ENCODE measurements at places on chromosomes 7 and 10. TPM values are rescaled to one million over a fixed set of nuclear protein-coding genes. Genes with fewer than 3 reads are reported as not detected.
A peak's percentile ranks its signal among the peaks of the same experiment; 100 is the strongest.

- H3K27me3 ChIP-seq = no peaks in the 10 kb centered on the region
- no peak overlapping the region for H3K4me3 ChIP-seq
- no peak overlapping the region for H3K27ac ChIP-seq
- peaks cover 6% of the 10 kb centered on the region for H3K4me1 ChIP-seq
- H3K36me3 ChIP-seq = no peaks in the 10 kb centered on the region
- no peak for DNase-seq
Observed at GRCh38 chr7:121180436-121181063, 148.2 kb upstream of the WNT16 start.

GRCh38 chr10:78049851-78050250 lies 16.2 kb downstream of the RPS24 start:
- no peaks in the 10 kb centered on the region for H3K27me3 ChIP-seq
- no peak overlapping the region for H3K27ac ChIP-seq
- H3K4me1 ChIP-seq = peaks cover 14% of the 10 kb centered on the region
- DNase-seq = no peak

GRCh38 chr10:31319602-31320549 lies 860 bp downstream of the ZEB1 start:
- peak overlapping the region; percentile 96 for H3K27ac ChIP-seq
- H3K27me3 ChIP-seq = no peaks in the 10 kb centered on the region
- peak; percentile 53 for DNase-seq
- H3K36me3 ChIP-seq = peaks cover 20% of the 10 kb centered on the region
- H3K4me3 ChIP-seq = peak overlapping the region; percentile 95

DNA sequence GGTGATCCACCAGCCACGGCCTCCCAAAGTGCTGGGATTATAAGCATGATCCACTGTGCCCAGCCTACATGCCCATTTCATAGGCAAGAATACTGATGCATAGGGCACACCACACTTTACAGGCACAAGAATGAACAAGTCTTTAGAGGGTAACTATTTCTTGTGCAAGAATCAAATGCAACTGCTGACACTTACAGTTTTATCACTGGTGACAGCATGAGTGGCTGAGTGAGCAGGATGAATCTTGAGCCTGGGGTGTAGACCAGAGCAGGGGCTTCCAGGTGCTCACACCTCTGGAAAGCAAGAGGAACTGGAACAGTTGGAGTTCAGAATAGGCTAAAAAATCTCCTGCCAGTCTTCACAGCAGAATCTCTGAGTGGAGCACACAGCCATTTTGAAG lies 287.5 kb downstream of the KCNMA1 start:
- H3K4me3 ChIP-seq = no peak overlapping the region
- peak; percentile 19 for DNase-seq
- H3K4me1 ChIP-seq = peaks cover 57% of the 10 kb centered on the region
- H3K27me3 ChIP-seq = no peaks in the 10 kb centered on the region
- H3K36me3 ChIP-seq = no peaks in the 10 kb centered on the region
- H3K27ac ChIP-seq = peak overlapping the region; percentile 76

DNA sequence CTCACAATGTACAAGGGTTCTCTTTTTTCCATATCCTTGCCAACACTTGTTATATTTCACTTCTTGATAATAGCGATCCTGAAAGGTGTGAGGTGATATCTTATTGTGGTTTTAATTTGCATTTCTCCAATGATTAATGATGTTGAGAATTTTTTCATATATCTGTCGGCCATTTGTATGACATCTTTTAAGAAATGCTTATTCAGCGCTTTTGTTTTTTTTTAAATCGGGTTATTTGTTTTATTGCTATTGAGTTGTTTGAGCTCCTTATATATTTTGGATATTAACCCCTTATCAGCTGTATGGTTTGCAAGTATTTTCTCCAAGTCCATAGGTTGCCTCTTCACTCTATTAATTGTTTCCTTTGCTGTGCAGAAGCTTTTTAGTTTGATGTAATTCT lies 218.8 kb downstream of the MTERF1 start:
- no peaks in the 10 kb centered on the region for H3K27me3 ChIP-seq
- no peak overlapping the region for H3K4me3 ChIP-seq
- H3K27ac ChIP-seq = no peak overlapping the region
- H3K36me3 ChIP-seq = no peaks in the 10 kb centered on the region
- no peaks in the 10 kb centered on the region for H3K4me1 ChIP-seq
- DNase-seq = no peak

- peak overlapping the region; percentile 98 for H3K27ac ChIP-seq
- H3K4me3 ChIP-seq = peak overlapping the region; percentile 64
- H3K36me3 ChIP-seq = peaks cover 70% of the 10 kb centered on the region
- H3K4me1 ChIP-seq = peaks cover 34% of the 10 kb centered on the region
- H3K27me3 ChIP-seq = no peaks in the 10 kb centered on the region
Observed at GRCh38 chr7:99557940-99558305, 519 bp upstream of the ZNF655 start.

DNA sequence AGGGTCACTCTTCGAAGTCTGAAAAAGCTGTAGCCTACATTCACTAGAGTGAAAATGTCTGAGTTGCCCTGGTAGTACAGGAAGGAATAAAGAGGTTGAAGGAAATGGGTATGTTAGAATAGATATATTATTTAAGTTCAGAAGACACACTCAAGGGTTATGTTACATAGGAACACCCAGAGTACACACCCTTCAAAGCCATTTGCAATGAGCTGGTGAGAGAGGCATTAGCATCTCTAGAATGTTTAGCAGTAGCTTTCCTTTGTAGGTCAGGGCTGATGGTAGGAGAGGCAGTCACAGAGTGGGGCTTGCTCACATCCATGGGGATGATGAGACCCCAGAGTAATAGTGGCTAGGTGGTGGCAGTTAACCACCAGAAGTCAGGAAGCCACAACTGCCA lies 221.2 kb downstream of the SLC25A13 start:
- DNase-seq = no peak
- H3K27me3 ChIP-seq = no peaks in the 10 kb centered on the region
- no peak overlapping the region for H3K4me3 ChIP-seq
- peaks cover 14% of the 10 kb centered on the region for H3K4me1 ChIP-seq
- H3K36me3 ChIP-seq = no peaks in the 10 kb centered on the region
- no peak overlapping the region for H3K27ac ChIP-seq

- no peak overlapping the region for H3K27ac ChIP-seq
- no peak for DNase-seq
- H3K4me3 ChIP-seq = no peak overlapping the region
- no peaks in the 10 kb centered on the region for H3K4me1 ChIP-seq
Observed at GRCh38 chr10:113459626-113460280, 93.1 kb upstream of the HABP2 start.

GRCh38 chr7:2564970-2565540 lies 6.3 kb downstream of the IQCE start:
- H3K4me3 ChIP-seq = no peak overlapping the region
- H3K36me3 ChIP-seq = no peaks in the 10 kb centered on the region
- H3K27me3 ChIP-seq = no peaks in the 10 kb centered on the region

GRCh38 chr10:95841661-95842498 lies 65.9 kb upstream of the CC2D2B start:
- peak; percentile 58 for DNase-seq
- no peaks in the 10 kb centered on the region for H3K27me3 ChIP-seq
- H3K36me3 ChIP-seq = no peaks in the 10 kb centered on the region
- no peak overlapping the region for H3K4me3 ChIP-seq
- no peaks in the 10 kb centered on the region for H3K4me1 ChIP-seq
- H3K27ac ChIP-seq = no peak overlapping the region

GRCh38 chr7:117375380-117375779 lies 51.9 kb downstream of the ASZ1 start:
- no peaks in the 10 kb centered on the region for H3K27me3 ChIP-seq
- H3K4me3 ChIP-seq = no peak overlapping the region
- H3K36me3 ChIP-seq = no peaks in the 10 kb centered on the region
- DNase-seq = no peak

- H3K4me1 ChIP-seq = no peaks in the 10 kb centered on the region
- H3K4me3 ChIP-seq = no peak overlapping the region
- H3K36me3 ChIP-seq = no peaks in the 10 kb centered on the region
Observed at GRCh38 chr7:157612009-157612663, 275.3 kb downstream of the DNAJB6 start.

- H3K27ac ChIP-seq = peak overlapping the region; percentile 78
- peak overlapping the region; percentile 16 for H3K4me3 ChIP-seq
- H3K27me3 ChIP-seq = no peaks in the 10 kb centered on the region
- peaks cover 42% of the 10 kb centered on the region for H3K4me1 ChIP-seq
Observed at GRCh38 chr10:14578060-14578952, 196.4 kb downstream of the FAM107B start.

- DNase-seq = no peak
- peaks cover 54% of the 10 kb centered on the region for H3K36me3 ChIP-seq
- no peak overlapping the region for H3K27ac ChIP-seq
- no peaks in the 10 kb centered on the region for H3K27me3 ChIP-seq
Observed at GRCh38 chr7:102473271-102473991, 5.3 kb downstream of the POLR2J start.

DNA sequence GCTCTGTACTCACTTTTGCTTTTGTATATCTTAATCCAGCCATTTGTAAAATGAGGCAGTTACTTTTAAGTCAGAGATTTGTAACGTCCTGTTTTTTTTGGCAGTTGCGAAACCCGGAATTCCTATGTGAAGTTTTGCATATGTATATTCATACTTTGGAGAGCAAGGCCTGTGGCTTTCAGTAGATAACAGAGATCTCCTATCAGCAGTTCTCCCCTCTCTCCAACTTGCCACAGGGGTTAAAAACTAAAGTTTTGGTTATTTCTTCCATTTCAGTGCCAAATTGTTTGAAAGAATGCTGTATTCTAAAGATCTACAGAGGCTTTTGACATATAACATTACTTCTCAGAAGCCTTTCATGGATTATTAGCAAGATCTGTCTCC lies 102.4 kb downstream of the EXOC4 start:
- H3K27ac ChIP-seq = no peak overlapping the region
- no peak overlapping the region for H3K4me3 ChIP-seq
- 0 out of 2 replicates have a peak, but pooled peaks cover 2% of the 10 kb centered on the region for H3K36me3 ChIP-seq
- no peaks in the 10 kb centered on the region for H3K27me3 ChIP-seq

Gene PLXDC2
- total RNA-seq = 0.38 TPM

Gene AP4M1
- total RNA-seq = 11.1 TPM

Gene MAT1A
- total RNA-seq = not detected

Gene MKX
- total RNA-seq = not detected

Gene CYP2C19
- total RNA-seq = not detected

Gene TRIM50
- total RNA-seq = not detected

Gene WNT8B
- total RNA-seq = not detected
